Fibroblast of the aortic adventitia (primary cell): ENCODE measurements at places on chromosomes 5 and 9.
A peak's percentile ranks its signal among the peaks of the same experiment; 100 is the strongest.

DNA sequence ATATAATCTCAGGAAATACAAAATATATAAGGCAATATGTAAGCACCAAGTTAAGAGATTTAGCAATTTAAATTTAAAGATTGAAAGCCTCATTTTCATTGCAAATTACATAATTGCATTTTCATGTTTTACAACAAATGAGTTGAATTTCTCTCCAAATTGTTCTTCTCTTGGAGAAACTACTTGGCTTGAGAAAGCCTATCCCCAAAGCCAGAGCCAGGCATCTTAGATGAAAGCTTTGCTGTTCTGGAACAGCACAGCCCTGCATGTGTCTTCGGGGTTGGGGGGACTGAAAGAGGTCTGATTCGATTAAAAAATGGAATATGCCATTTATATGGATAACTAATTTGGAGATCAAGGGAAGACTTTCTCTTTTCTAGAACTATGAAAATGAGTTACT lies 212.0 kb downstream of the PARP8 start:
- no peak for DNase-seq

DNA sequence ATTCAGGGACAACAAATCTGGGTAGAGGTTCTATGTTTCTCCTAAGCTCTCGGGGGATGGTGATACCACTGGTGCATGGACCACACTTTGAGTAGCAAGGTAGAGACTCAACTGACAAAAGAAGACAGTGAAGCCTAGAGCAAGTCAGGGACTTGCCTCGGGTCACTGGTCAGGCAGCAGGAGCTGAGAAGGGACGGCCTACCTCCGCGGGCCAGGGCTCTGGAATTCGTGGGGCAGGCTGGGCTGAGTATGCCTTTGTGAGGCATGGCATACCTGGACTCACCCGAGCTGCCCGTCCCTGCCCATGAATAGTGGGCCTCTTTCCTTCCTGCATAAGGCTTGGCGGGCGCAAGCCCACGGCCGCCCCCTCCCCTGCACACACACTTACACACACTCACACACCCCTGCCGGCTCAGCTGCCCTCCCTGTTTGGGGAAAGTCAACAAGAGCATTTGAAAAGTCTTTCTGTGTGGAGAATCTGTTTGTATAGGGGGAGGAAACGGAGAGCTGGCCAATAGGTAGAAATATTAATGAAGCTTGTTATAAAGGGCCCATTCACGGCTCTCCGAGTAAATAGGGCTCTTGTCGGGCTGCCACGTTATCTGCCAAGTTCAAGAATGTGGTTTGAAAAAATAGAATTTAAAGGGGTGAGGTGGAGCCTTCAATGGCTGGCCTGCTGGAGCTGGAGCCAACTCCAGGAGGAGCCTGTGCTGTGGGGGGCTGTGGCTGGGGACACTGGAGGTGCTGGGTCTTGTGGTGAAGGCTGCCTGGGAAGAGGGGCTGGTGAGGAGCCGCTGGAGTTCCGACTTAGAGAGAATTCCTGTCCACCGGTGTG lies 19.1 kb upstream of the KIF12 start:
- DNase-seq = no peak

DNA sequence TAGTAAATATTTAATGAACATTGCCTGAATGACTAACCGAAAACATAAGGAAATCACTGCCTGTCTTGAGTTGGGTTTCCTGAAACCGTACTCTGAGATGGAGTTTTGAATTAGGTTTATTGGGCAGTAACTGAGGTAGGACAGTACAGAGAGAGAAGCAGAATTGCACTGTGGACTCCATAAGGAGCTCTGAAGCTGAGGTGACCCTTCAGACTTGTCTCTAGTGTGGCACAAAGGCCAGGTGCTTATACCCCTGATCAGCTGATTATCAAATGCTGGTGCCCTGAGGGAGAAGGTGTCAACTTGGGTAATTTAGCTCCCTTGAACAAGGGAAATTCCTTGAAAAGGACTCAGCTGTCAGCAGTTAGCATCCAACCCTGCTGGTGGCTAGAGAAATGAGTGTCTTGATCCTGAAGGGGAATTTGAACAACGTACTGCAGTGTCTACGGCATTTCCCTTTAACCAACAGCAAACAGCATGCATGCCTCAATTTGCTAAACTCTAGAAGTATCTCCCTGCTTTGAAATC lies 135.0 kb upstream of the SMARCA2 start:
- no peak for DNase-seq

DNA sequence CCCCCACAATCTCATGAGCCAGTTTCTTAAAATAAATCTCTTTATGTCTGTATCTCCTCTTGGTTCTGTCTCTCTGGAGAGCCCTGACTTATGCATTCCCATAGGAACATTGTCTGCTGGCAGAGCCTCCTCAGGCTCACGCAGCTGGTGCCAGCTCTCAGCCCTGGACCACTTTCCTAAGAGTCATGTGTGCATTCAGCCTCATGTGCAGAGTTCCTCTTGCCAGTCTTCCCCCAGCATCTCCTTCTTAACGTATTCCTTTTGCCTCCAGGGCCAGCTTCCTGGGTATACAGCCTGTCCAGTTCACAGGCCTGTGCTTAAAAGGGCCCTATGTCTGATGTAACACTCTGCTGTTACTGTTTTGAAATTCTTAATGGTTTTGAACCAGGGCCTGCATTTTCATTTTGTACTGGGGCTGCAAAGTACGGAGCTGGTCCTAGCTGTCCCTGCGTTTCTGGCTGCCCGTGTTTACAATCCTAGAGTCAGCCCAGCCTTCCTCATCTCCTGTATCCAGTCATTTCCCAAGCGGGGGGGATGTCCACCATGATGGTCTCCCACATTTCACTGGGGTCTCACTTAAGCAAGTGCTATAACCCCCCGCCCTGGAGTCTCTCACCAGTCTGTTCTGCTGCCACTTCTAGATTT lies 18.1 kb downstream of the ANKRD33B start:
- peak; percentile 77 for DNase-seq

GRCh38 chr5:96896806-96897205 lies 20.5 kb downstream of the ERAP2 start:
- DNase-seq = no peak

GRCh38 chr5:96763026-96763425 lies 44.7 kb downstream of the ERAP1 start:
- DNase-seq = peak; percentile 69

GRCh38 chr5:128263357-128263756 lies 179.8 kb downstream of the SLC12A2 start:
- no peak for DNase-seq

- no peak for DNase-seq
These were observed 93.0 kb downstream of the PHF2 start for GRCh38 chr9:93669116-93669957.

- DNase-seq = no peak
These were observed 3.4 kb downstream of the PLEKHG4B start for GRCh38 chr5:95241-95980.
